AG09319 (cell line): ENCODE measurements at places on chromosomes 2 and 18.

DNA sequence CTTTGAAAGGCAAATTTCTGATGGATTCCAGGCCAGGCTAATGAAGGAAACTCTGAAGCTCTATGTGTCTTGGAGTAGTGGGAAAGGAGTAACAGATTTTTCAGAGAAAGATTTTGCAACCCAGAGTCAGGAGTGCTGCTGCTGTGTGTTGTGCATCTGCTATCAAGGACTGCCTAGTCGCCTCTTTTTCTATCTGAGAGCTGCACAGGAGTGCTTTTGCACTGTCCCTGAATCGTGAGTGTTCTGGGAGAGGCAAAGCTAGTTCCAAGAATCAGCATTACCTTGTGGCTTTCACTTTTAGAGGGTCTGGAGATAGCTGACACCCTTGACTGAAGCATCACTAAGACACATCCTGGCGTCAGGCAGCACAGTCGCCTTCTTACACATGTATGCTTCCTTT is 336.4 kb downstream of the PARD3B start:
- DNase-seq, result no peak

DNA sequence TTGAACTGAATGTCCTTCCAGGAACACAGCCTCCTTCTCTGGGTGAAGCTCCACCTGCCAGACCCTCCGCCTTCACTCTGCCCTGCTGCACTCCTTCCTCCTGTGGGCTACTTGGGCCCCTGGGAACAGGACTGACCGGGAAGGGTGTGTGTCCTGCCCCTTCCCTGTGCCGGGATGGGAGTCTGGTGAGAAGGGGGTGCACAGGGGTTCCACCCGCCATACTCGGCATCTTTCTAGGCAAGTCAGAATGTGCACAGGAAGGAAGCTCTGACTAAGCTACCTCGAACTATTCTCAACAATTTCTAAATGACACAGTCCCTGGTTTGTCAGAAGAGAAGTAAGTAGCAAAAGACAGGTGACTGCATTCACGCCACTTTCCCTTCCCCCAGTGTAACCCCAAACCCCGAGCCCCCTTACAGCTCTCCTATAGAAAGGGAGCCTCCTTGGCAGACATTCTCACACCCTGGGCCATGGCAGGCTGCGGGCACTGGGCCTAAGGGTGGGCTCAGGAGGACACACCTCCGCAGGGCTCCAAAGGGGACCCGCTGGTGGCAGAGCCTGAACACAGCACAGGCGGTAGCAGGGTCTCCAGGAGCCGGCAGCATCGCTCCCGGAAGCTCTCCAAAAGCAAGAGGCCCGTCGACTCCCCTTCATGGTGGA is 184.1 kb downstream of the HDAC4 start:
- DNase-seq, result no peak

DNA sequence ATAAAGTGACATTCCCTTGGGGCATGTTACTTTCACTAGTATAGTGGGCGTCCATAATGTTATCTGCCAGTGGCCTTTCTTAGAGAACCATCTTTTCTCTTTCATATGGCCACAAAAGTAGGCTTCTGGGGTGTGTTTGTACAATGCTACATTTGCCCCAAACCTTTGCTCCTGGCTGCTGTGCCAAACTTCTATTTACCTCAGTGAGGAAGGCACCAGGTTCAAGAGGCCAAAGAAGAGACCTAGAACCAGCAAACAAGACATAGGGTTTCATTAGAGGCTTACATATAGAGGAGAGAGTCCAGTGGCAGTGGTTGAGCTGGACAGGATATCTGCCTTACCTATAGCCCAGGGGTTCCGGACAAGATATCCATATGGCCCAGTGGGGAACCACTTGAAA is 48.5 kb downstream of the CPO start:
- DNase-seq, result no peak

- no peak for DNase-seq
Measured at GRCh38 chr2:232876978-232877441, 6.9 kb downstream of the SNORC start.

- DNase-seq, result no peak
Measured at GRCh38 chr18:62637403-62637802, 77.9 kb upstream of the PHLPP1 start.

DNA sequence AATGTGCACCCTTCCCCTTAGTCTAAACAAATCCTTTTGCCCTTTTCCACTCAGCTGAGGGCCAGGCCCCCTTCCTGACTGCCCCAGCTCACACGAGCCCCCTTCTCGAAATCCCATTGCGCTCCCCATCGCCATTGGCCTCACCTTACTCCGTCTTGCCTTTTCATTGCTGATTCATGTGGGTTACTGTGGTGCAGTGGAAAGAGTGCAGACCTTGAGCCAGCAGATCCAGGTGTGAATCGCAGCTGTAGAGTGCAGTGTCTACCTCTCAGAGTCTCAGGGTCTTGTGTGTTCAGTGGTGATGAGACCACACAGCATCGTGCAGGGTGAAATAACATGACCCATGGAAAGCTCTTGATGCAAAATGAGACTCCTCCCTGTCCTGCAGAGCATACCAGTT is 132.4 kb upstream of the APCDD1 start:
- DNase-seq, result no peak

DNA sequence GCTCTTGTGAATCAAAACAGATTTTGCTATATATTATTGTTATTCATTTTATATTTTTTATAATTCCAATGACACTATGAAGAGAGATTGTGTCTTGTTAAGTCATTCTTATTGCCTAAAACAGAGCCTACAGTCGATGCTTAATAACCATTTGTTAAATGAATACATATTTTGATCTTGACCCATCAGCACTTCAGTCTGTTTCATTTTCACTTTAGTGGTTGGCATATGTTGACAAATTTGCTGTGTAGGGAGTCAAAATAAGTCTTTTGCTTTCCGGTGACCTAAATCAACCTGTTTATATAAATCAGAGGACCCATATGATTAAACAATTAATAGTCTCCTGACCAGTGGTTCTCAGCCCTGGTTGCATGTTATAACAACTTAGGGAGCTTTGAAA is 97.1 kb downstream of the TXNL1 start:
- DNase-seq, result no peak

DNA sequence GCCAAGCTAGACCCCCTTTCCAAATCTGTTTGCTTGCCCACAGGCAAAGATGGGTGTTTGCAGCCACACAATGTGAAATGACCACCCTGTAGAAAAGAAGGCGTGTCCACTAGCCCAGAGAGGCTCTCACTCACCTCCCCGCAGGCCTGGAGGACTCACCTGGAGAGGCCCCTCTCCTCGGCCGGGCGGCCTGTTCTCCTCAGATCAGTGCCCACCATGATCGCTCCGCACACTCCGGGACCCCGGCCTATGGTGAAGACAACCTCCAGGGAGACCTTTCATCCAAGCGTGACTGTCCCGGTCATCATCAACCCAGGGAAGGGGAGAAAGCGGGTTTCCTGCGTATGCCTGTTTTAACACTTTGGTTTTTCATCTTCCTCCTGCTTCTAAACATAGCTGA is 328.7 kb upstream of the SALL3 start:
- DNase-seq, result no peak

DNA sequence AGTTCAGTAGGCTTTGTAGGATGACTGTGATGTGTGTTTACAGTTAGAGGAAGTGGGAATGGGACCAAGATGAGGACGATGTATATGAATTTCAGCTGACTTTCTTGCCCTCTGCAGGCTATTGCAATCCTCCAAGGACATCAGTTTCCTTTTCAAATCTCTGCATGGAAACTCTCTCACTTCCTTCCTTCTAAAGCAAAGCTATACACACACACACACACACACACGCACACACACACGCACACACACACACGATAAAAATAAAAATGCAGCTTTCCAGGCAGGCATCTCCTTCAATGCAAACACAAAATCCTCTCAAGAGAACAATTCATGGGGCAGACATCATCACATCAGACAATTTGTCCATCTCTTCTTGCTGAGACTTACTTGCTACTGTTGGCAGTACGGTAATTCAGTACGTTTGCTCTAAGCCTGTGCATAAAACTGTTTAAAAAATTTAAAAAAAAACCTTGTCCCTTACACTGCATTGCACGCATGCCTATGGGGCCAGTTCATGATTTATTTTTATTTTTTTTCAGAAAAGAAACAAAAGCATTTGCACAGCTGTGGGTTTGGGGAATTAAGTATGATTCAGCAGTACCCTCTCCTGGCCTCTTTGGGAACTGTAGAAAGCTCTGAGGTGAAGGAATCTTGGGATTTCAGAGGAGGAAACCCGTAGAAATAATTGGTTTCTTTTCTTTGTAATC is 27.1 kb upstream of the ICOS start:
- peak; percentile 40 for DNase-seq

- DNase-seq, result no peak
Measured at GRCh38 chr2:20620696-20621365, 30.1 kb downstream of the HS1BP3 start.

- no peak for DNase-seq
Measured at GRCh38 chr2:195594248-195594647, 62.8 kb upstream of the SLC39A10 start.

DNA sequence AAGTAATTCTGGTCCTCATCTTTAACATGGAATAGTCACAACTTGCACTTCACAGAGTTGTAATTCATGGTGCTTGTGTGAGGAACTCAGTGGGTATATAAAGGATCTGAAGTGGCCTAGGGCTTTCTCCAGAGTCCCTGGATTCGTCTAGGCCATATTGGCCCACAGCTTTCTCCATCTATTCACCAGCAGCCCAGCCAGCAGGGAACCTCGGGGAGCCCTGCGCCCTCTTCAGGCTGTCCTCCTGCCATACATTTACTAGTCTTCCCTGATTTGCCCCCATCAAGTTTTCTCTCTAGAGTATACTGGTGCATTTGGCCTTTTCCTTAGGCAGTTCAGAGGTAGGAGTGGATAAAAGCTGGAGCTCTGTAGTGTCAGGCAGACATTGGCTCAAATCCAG is 278.3 kb downstream of the MYCN start:
- DNase-seq, result no peak

DNA sequence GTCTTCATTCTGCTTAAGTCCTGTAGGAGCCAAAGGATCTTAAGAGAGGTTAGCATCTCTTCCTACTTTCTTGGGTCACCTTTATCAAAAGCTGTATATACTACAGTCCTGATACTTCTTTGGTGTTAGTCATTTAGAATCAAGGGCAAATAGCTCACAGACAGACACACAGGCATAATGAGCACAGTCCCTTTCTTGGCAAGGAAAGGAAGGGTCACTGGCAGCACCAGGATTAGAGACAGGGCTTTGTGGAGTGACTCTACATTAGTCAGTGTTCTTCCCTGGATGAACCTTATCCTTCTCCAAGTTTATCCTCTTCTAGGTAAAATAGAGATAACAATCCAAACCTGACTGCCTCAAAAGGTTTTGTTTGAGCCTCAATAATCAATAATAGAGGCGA is 40.0 kb upstream of the NCKAP5 start:
- DNase-seq, result no peak

DNA sequence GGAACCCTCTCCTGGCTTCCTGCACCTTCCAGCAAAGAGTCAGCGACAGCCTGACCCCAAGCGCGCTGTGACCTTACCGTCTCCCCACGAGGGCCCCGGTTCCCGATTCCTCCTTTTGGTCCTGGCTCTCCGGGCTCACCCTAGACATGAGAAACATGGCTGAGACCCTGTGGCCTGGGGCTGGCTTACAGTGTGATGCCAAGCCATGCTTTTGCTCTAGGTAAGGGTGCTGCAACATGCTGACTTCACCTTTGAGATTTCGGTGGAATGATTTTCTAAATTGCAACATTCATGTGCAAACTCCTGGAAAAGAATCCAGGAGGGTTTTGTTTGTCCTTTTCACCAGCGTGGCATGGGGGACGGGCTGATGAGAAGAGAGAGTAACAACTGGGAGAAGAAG is 63.9 kb downstream of the COL6A3 start:
- no peak for DNase-seq

GRCh38 chr2:173868406-173868805 is 96.8 kb downstream of the SP3 start:
- no peak for DNase-seq

- DNase-seq, result no peak
Measured at GRCh38 chr2:126808929-126809328, 89.8 kb upstream of the TEX51 start.

DNA sequence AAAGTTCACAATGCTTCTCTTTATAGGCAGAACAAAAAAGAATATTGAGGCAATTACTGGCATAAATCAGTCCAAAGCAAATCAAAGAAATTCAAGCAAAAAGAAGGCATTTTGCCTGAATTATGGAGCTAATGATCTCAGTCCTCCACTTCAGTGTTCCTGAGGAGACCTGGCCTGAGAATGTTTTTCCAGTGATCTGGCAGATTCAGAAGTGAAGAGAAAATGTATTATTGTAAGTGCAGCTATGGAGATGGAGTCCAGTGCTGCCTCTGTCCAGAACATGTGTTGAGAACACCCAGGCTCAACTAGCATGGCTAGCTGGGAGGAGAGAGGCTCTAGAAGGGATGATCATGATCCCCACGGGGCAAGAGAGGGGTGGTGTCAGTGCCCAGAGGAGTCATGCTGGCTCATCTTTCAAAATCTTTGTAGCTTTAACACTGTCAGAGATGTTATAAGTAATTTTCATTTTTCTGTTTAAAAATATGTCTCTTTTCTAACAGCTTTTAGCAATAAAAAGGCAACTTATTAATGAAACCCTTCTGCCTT is 367.0 kb upstream of the RAB12 start:
- DNase-seq, result no peak

GRCh38 chr2:217652761-217653639 is 349.8 kb downstream of the TNS1 start:
- peak; percentile 71 for DNase-seq

- no peak for DNase-seq
Measured at GRCh38 chr2:80496775-80497174, 192.2 kb upstream of the LRRTM1 start.

DNA sequence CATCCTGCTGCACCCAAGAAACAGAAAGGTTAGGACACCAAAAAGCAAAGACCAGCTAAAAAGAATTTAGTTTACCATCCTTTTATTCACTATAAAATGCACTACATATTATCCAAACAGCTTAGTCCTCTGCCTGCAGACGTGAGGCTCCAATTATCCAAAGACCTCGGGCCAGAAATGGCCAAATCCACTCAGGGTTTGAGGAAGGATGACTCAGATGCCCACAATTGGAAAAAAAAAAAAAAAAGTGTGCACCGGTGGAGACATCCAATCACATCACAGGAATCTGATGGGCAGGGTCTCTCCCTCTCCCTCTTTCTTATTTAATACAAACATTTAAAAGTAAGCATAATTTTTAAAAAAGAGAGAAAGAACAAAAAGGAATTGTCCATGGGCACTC is 65.7 kb downstream of the TRABD2A start:
- DNase-seq, result no peak

GRCh38 chr2:73333564-73333963 is 40.2 kb upstream of the EGR4 start:
- no peak for DNase-seq

- DNase-seq, result no peak
Measured at GRCh38 chr2:78718473-78718872, 307.0 kb upstream of the REG3G start.

- no peak for DNase-seq
Measured at GRCh38 chr18:78607784-78608183, 371.8 kb upstream of the SALL3 start.

DNA sequence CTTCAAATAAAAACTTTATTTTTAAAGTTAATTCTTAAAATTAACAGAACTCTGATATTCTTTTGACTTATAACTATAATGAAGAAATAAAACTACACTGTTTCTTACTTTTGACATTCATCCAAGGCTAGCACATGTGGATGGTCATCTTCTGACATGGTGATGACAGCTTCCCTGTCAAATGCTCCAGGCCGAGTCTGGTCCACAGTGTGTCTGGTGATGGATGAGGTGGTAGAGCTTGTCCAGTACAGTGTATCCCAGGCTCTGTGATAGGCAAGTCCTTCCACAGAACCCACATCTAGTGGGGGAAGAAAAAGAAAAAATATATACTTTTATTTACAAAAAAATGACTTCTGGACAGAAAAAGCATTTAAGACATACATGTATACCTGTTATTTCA is 1529.5 kb downstream of the LRP1B start:
- no peak for DNase-seq
